Kasumi-1 (cell line): ENCODE measurements at places on chromosomes 3 and 15.
A peak's percentile ranks its signal among the peaks of the same experiment; 100 is the strongest.

GRCh38 chr3:175956964-175957363 is 1097.8 kb downstream of the NAALADL2 start:
- DNase-seq = peak; percentile 57

DNA sequence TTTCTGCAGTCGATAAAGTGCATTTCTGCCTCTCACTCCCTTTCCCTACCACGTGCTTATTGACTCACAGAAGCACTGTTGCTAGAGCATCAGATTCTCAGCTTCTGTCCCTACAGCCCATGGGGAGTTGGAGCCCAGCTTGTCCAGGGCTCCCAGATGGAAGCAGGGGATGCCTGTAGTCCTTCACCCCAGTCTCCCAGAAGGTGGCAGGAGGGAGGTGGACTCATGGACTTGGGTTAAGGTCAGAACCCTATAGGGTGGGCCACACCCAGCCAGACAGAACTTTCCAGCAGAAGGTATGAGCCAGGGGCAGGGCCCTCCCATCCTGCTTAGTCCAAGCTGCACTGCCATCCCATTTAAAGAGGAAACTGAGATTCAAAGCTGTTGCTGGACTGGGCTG is 33.1 kb upstream of the SEMA3F start:
- DNase-seq = no peak

DNA sequence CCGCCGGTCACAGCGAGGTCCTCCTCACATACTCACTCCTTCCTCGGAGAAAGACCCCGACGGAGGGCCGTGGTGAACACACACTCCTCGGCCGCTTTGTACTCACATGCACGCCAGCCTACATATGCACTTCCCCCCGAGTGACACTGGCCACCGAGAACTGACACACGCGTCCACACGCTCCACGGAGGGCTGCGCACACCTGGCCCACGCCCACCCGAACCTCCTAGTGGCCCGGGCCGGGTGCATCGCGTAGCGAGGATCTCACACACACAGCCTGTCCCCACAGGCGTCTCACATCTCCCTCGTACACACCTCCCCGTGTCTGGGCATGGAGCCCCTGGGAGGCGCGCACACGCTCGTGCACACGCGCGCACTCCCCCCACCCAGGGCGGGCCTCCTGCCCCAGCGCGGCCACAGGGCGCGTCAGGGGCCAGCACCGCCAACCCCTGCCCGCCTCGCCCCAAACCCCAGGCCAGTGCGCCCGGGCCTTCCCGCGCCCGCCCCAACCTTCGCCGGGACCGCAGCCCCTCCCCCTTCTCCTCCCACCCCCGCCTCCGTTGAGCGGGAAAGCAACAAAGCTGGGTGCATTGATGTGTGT is 411 bp upstream of the C3orf70 start:
- no peak for DNase-seq

GRCh38 chr3:185149591-185149990 is 3.3 kb downstream of the C3orf70 start:
- no peak for DNase-seq

DNA sequence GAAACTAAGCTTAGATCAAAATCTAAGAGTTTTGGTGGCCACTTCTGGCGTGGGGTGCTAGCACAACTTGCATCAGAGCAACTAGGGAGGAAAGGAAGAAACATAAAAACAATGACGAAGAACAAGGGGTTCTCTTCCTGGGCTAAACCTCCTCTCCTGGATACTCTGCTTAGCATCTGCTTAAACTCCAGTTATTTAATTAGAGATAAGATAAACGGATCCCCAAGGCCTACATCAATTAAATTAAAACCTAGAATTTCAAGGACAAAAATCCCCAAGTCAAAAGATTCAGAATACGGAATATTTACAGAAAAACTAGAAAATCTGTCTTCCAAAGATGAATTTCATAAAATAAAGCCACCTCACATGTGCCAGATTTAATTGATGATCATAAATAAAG is 281.9 kb downstream of the SHOX2 start:
- DNase-seq = no peak

DNA sequence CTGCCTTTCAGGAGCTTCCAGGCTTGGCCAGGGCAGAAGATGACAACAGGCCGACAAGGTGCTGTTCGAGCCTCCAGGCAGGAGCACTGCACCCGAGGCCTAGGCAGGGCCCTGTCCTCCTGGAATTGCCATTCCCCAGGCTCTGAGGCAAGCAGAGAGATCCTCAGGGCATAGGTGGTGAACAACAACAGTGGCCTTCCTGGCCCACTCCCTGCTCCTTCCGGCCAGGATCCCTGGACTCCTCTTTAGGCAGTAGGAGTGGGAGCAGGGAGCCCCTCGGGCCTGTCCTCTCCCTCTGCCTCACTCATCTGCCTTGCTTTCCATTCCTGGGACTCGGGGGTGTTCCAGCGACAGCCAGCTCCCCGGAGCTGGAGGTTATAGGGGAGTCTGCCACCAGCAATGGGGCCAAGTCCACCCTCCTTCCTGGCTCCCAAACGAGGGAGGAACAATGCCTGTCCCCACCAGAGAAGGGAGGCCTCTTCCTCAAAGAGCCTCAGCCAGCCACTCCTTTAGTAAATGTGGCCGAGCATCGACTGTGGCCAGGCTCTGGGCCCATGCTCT is 135.0 kb downstream of the NUP210 start:
- DNase-seq = no peak

DNA sequence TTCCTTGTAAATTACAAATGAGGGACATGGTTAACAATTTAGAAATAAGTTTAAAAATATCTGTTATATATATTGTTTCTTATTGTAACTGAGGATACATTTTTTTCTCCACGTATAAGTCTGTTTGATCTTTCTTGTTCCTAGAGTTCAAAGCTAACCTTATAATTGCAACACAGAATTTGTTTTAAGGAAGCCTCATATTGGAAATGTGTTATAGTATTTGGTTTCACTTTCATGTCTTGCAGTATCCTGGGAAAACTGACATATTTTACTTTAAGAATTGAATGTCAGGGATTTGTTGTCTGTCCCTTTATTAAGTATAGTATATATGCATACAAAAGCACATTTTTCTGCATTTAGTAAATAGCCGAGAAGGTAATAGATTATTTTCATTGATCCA is 23.5 kb upstream of the NIT2 start:
- DNase-seq = no peak

- DNase-seq = no peak
Measured at GRCh38 chr3:23430781-23431398, 227.8 kb downstream of the UBE2E2 start.

DNA sequence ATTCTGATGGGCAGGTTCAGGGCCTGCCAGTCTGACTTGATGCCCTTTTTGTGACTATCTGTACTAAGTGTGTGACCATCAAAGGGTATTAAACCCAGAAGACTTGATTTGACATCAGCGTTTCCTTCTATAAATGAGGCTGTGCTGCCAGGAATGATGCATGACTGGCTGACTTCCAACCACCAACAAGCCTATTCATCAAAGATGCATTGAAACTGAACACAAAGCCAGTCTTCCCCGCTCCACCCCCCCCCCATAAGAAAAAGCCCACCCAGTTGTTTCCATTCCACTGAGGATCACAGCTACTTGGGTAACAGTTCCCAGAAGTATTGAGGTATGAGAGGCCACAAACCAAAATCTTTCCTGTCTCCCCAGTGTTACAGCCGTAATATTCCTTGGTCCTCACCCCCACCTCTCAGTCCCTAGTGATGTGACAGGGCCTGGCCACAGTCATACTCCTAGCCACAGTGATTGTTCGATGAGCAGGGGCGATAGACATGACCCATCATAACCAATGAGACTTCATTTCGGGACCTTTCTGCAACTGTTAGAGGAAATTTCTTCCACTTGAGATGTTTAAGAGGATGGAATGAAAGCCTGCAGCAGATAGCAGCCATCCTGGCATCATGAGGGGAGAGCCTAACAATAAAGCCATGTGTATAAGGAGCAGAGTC is 22.6 kb downstream of the SH3BP5 start:
- no peak for DNase-seq

- peak; percentile 77 for DNase-seq
Measured at GRCh38 chr15:99614749-99615288, 49.0 kb downstream of the MEF2A start.

GRCh38 chr3:169244119-169244864 is 419.2 kb downstream of the MECOM start:
- DNase-seq = no peak

DNA sequence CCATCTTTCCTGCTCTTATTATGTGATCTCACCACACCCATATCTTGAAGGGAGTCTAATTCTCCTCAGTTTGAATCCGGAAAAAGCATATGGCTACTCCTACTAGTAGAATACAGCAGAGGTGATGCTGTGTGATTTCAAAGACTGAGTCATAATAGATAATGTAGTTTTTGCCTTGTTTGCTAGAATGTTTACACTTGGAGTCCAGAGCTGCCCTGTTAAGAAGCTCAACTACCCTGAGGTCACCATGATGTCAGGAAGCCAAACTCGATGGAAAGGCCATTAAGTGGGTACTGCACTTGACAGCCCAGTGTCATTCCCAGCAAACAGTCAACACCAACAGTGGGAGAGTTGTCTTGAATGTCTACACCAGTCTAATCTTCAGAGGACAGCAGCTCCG is 56.9 kb downstream of the CD200R1L start:
- no peak for DNase-seq

DNA sequence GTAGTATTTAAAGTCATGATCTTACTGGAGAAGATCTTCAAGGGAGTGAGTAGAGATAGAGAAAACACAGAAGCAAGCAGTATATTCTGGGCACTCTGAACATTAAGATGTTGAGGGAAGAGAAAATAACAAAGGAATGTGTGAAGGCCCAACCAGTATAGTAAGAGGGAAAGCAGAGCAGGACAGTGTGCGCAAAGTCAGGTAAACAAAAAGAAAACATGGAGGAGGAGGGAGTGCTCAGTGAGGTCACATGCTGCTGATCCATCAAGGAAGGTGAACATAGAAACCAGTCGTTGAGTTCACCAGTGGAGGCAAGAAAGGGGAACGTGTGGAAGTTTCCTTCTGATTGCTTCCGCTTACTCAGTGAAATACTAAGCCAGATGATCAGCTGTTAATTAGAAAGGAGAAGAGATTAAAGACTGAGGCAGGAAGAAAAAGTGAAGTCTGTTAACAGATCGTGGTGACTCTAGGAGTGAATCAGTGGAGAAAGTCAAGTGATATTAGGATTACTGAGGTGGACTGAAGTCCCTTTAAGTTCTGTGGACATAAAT is 47.2 kb downstream of the OPA1 start:
- DNase-seq = no peak

- DNase-seq = no peak
Measured at GRCh38 chr3:106013971-106014370, 145.2 kb upstream of the CBLB start.

DNA sequence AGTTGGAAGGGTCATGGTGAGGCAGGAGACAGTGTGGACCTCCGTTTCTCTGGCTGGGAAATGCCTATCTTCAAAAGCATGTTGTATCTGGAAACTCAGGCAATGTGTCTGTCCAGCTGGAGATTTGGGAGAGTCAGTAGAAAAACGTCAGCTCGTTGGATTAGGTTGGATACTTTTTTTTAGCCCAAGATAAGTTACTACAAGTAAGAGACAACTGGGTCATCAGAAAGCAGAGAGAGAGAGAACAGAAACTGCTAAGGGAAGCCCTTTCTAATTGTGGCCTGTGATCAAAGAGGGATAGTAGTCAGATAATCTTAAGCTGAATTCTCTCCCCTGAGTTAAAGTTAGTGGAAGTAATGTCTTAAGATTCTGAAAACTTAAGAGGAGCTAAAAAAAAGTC is 78.9 kb upstream of the ZNF280D start:
- no peak for DNase-seq

- DNase-seq = no peak
Measured at GRCh38 chr15:58307313-58307961, 124.4 kb upstream of the LIPC start.

- DNase-seq = no peak
Measured at GRCh38 chr3:16993227-16993626, 108.5 kb downstream of the PLCL2 start.
